Hippocampal formation (tissue), 2 donors: ENCODE measurements at places on chromosomes 16 and 17.

DNA sequence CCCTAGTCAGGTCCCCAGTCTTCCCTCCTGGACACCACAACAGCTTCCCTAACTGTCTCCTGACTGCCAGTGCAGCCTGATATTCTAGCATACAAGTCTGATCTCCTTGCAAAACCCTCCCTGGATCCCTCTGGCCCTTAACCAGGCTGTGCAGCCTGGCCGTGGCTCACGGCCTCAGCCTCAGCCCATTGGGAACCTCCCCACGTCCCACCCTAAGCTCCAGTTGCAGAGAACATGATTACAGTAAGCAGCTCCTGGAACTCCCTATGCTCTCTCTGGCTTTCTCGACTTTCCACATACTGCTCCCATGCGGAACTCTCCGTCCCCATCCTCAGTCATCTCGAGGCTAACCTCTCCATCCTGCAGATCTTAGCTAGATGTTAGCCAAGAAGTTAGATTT lies 13.0 kb downstream of the ALOX12B start:
- DNase-seq: no peak

DNA sequence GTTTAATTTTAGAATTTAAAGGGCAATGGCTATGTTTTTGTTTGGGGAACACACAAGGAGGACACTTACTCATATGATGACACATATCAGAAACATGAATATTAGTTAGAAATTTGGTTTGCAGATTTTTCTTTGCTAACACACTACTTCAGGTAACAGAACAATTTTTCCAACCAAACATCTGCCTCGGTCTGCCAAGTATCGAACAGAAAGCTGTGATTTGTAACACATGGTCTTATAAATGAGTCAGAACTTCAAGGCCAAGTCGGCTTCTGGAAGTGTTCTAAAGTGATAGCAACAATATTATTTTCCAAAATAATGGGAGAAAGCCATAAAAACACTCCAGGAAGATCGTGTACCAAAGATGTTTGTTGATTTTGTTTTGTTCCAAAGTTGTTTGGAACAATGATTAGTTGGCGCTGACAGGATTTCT lies 75.9 kb upstream of the PMFBP1 start:
- no peak for DNase-seq

DNA sequence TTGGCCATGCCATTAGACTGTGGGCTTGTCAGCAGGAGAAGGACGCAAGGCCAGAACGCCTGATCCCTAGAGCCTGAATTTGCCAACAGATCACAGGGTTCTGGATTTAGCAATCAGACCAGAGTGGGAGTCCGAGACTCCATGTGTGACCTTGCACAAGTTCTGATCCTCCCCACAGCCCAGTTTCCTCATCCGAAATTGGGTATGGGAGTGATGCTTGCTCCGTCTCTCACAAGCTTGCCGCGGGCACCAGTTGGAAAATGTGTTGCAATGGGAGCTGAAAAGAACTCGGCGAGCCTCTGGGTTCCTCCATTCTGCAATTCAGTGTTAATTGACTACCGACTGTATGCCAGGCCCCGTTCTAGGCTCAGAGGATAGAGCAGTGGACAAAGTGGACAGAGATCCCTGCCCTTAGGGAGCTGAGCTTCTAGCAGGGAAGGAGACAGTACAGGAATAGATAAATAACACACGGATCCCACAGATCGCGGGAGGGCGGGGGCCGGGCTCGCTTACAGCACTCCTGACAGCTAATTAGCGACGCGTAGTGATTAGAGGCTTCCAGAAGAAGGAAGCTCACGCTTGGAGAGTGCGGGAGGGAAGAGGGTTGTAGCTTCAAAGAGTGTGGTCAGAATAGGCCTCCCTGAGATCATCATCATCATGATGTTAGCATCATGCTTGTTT lies 150.4 kb upstream of the CIBAR2 start:
- no peak for DNase-seq

DNA sequence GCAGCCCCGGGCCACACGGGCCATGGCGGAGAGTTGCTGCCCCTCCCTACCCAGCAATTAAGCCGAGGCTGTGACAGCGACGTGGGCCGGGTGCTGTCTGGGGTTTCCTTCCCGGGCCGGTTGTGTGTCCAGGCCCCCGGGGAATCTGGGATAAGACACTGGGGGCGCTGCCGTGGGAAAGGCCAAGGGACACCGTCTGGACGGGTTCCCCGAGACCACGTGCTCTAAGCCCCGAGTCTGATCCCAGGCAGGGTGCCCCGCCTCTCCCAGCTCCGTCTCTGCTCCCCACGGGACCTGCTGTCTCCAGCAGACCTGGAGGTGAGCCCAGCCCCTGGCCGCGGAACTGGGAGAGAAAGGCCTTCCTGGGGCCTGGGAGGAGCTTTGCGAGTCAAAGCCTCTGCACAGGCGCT lies 92.2 kb downstream of the IRX3 start:
- DNase-seq: peak; percentile 39

DNA sequence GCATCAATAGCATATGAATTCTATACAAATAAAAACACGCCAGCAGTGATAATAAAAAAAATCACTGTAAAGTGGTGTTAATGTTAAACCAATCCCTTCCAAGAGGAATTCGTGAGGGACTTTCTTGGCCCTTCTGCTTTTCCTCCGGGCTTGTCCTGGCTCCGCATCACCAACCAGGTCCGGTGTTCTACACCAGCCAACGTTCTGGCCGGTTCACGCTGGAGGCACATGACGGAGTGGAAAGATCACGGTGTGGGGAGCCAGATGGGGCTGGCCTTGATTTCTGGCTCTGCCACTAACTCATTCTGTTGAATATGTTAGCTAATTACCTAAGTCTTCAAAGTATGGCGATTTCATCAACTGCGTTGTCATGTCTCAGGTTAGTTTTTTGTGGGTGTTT lies 1.4 kb upstream of the KRTAP29-1 start:
- DNase-seq: no peak

- DNase-seq: no peak
Observed at GRCh38 chr16:88871349-88871702, 4.9 kb upstream of the PABPN1L start.

- no peak for DNase-seq
Observed at GRCh38 chr17:19558946-19559345, 25.3 kb downstream of the SLC47A1 start.

DNA sequence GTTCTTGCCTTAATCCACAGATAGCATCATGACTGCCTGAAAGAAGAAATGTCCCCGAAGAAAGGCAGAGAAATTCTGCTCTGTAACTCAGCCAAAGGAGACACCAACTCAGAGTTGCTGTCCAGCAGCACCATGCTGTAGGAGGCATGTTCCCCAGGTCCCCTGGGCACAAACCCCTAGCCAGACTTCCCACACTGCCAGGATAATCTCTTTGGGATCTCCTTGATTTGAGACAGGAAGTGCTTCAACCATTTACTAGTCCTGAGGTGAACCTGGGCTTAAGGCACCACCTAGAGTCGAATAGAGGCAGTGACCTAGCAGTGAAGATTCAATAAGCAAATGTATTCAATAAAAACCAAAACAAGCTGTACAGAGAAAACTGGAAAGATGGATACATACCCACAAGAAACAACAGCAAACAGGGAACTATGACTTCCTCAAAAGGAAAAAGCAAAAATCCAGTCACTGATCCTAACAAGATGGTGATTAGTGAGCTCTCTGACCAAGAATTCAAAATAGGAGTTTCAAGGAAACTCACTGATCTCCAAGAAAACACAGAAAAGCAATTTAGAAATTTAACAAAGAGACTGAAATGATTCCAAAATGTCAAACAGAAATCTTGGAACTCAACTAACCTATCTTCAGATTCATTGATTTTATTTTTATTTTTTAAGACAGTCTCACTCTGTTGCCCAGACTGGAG lies 5.7 kb downstream of the OR4D2 start:
- no peak for DNase-seq

GRCh38 chr16:17283016-17283415 lies 187.7 kb downstream of the XYLT1 start:
- DNase-seq: no peak

- no peak for DNase-seq
Observed at GRCh38 chr16:68980695-68981315, 124.6 kb upstream of the HAS3 start.

- DNase-seq: no peak
Observed at GRCh38 chr16:30523768-30524574, 2.4 kb downstream of the ZNF768 start.

- no peak for DNase-seq
Observed at GRCh38 chr16:35210681-35211433, 1751.4 kb downstream of the TP53TG3F start.

GRCh38 chr17:59327981-59328290 lies 3.5 kb upstream of the YPEL2 start:
- DNase-seq: no peak

DNA sequence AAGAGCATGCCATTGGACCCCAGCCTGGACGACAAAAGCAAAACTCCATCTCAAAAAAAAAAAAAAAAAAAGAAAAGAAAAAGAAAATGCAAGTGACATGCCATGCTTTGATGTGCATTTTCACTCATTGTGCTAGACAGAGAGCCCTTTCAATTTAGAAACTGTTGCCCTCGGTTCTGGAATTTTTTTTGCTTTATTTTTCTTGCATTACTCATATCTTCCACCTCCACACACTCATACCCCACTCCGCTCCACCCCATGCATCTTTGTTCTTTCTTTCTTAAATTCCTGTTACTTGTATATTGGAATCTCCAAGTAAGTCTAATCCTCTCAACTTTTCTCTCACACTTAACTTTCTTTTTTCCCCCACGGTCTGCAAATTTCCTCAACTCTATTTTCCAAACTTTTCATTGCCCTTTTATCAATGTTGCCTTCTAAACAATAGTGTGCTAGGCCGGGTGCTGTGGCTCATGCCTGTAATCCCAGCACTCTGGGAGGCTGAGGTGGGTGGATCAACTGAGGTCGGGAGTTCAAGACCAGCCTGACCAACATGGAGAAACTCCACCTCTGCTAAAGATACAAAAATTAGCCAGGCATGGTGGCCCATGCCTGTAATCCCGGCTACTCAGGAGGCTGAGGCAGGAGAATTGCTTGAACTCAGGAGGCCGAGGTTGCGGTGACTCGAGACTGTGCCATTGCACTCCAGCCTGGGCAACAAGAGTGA lies 16.8 kb upstream of the SUZ12 start:
- DNase-seq: no peak

GRCh38 chr16:60635548-60635947 lies 1400.7 kb downstream of the CDH8 start:
- DNase-seq: no peak

DNA sequence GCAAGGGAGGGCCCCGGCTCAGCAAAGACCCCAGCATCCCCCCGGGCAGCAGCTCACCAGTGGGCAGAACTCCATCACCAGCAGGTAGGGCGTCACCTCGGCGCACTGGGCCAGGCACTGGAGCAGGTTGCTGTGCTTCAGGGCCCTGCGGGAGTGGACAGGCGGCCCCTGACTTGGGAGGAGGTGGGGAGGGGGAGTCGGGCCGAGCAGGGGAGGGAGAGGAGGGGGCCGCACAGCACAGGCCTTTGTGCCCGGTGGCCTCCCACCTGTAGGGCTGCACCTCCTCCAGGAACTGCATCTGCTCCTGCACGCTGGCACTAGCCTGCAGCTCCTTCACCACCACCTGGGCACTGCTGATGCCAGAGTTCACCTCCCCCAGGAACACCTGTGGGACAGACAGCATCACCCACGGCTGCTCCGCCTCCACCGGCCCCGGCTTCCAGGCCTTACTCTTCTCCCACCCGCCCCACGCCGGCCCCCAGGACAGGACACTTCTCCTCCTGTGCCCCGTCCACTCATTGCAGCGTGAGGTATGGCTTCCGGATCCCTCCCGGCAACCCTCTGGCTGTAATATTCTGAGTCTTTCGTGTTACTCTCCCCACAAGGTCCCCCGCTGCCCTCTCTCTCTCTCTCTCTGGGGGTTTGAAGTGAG lies 37.7 kb upstream of the PVALEF start:
- no peak for DNase-seq

GRCh38 chr16:8905168-8905762 lies 23.1 kb downstream of the LITAFD start:
- peak; percentile 4 for DNase-seq

DNA sequence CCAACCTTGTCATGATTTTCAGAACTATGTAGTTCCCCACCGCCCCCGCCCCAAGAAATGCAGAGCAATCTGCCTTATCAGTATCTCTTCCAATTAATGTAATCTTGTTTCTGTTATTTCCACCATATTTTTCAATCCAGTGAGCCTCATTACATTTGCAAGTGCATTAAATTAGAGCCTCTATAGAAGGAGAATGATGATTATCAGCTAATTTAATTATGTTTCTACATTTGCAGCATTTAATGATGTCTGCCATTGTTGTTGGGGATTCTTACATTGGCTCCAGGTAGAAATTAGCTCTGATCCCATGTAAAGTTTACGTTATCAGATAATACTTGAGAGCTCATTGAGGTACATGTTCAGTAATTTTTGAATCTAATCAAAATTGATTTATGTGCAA lies 707.0 kb upstream of the RBFOX1 start:
- DNase-seq: no peak

DNA sequence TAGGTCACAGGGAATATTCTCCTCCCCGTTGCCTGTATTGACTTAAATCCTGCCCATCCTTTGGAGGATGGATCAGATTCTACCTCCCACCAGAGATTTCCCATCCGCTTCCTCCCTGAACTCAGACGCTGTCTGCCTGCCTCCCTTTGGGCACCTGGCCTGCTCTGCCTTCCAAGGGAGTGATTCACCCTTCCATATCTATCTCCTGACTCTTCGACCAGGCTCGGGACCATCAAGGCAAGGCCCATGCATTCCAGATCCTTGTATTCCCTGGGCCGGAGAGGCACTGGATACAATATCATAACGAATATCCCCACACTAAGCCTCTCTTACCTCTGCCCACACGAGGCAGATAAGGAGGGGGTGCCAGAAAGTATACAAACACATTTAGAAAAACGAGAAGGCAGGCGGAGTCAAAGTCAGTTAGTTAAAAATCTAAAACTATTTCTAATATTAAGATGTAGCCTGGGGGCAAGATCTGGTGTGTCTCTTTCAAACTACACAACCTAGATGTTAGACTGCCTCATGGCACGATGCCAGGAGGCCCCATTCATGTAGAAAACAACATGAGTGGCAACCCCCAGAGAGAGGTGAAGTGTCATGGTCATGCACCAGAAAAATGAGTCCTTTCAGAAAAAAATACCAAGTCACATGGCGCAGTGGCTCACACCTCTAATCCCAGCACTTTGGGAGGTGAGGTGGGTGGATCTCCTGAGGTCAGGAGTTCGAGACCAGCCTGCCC lies 9.2 kb downstream of the PMP22 start:
- no peak for DNase-seq

DNA sequence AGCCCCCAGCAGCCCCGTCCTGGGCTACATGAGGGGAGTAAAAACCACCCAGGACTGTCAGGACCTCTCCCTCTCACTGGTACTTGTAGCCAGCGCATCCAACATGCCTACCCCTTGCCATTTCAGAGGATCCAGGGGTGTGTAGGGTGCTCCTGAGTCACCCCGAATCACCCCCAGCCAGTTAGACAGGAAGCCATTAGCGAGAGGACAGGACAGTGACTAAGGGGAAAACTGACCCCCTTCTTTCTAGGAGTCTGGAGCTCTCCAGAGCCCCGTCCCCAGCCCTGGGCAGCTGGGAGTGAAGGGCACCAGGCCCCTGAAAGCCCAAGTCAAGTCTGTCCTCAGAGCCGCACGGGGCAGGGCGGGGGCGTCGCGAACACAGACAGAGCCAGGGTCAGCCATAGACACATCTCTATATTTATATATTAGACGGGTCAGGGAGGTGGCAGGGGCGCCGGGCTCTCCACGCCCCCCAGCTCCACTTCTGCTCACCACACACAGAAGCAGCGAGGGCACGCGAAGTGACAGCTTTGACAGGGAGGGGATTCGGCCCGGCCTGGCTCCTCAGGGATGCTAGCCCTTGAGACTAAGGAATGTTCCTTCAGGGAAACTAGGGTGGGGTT lies 485 bp upstream of the GDPD3 start:
- no peak for DNase-seq

GRCh38 chr17:2521257-2521656 lies 9.6 kb upstream of the METTL16 start:
- DNase-seq: no peak
